Foreskin keratinocyte (primary cell): ENCODE measurements at places on chromosomes 16 and 17. TPM values are rescaled to one million over a fixed set of nuclear protein-coding genes. Genes with fewer than 3 reads are reported as not detected.

DNA sequence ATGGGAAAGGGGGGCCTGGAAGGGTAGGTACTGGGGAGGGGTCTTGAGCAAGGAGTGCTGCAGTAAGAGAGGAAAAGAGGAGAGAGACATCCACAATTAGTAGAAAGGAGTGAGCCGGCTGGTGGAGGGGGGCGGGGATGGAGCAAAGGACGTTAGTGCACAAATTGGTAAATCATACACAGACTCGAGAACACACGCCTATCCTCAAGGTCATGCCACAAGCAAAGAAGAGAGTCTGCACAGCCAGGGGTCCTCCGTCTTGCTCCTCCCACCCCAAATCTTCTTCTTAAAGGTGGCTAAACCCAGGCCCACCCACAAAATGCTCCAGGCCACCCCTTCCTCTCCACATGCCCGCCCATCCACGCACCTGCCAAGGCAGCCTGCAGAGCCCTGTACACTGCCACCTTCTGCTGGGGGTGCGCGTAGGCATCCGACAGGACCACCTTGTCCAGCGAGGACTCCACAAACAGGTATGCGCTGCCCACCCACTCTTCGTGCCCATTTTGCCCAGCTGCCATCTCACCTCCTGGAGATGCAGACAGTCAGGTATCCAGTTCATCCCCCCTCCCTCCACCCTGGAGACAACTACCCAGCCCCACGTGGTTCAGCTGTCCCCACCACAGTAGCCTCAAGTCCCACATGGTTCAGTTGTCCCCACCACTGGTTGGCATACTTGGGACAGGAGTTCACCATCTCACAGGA, 3.4 kb downstream of the TRADD start:
- DNase-seq = no peak

- no peak for DNase-seq
These were observed 63.0 kb upstream of the CLEC18A start for GRCh38 chr16:69888005-69888590.

DNA sequence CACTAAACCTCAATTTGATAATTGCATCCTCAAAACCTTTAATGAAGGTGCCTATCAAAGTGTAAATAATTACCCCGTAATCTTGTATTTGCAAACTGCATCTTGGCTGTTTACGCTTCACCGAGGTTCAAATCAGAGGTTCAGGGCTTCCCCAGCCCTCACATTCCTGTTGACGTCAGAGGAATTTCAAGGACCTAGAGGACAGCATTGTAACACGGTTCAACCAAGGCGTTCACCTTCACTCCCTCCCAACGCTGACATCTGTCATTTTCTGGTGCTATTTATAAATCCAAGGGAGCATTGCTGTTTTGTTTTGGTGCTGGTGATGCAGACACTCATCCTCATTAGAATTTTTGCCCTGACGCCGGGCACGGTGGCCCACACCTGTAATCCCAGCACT, 691.6 kb upstream of the RBFOX1 start:
- no peak for DNase-seq

GRCh38 chr17:5583426-5584382, 605 bp downstream of the NLRP1 start:
- peak; percentile 55 for DNase-seq

- DNase-seq = no peak
These were observed 5.0 kb downstream of the ENGASE start for GRCh38 chr17:79079421-79080200.

- no peak for DNase-seq
These were observed 7.8 kb upstream of the MLLT6 start for GRCh38 chr17:38697061-38697820.

- no peak for DNase-seq
These were observed 29.7 kb upstream of the CDC42EP4 start for GRCh38 chr17:73341350-73342049.

DNA sequence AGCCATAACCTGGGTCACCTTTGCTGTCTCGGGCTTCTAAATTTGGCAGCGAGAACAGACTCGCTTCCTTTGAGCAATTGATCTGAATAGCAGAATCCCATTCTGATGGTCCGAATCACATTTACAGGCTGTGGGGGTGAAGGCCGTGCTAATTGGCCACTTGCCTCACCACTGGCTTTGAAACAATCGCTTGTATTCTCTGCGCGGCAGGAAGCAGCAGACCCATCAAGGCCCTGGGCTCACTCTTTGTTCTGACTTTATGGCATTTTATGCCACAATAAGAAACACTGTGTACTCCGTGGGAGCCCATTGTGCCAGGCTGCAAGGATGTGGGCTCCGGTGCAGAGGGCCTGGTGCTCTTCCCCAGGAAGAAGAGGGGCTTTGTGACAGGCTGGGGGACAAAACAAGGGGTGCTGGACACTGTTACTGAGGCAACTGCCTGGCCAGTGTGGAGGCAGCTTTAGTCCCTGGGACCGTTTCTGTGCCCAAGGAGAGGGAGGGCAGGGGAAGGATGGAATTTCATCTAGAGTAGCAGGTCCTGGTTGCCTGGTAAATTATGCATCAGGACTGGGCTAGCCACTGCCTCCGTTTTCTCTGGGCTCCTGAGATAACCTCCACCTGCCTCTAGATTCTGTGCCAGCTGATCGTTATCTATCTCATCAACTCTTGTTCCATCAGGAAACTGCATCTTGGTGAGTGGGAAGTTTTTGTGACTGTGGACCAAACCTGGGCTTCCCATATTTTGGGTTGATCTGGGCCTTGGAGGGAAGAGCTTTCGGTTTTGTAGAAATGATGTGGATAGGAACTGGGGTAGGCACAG, 78.5 kb downstream of the MRC2 start:
- DNase-seq = no peak

- DNase-seq = no peak
These were observed 603.0 kb upstream of the CDH8 start for GRCh38 chr16:62638964-62639870.

GRCh38 chr17:78488867-78489634, 88.1 kb downstream of the DNAH17 start:
- peak; percentile 42 for DNase-seq

DNA sequence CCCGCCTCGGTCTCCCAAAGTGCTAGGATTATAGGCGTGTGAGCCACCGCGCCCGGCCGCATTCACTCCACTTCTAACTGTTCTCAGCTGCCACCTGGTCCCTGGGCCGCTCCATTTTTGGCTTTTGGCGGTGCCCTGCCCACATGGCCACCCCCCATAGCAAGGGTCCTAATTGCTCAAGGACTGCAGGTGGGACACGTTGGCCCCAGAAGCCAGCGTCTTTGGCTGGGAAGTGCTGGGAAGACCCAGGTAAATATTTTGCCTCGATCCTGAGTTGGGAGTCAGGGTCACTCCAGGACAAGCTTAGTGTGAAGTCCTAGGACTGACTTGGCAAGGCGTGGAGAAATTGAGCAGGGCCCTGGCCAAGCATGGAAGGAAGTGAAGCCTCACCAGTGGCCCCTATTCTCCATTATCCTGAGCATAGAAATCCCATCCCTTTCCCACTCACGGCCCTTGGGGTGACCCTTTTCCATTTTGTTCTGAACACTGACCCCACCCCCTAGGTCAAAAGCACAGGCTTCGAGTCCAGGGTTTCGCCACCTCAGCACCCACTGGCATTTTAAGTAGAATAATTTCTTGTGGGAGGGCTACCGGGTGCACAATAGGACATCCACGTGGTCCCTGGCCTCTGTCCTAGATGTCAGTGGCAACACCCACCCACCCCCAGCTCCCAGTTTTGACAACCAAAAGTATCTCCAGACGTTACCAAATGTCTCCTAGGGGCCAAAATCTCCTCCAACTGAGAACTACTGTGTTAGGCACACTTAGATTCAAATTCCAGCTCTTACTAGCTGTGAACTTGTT, 5.9 kb upstream of the WDR81 start:
- DNase-seq = no peak

GRCh38 chr17:63086483-63087185, 120.6 kb downstream of the TANC2 start:
- no peak for DNase-seq

GRCh38 chr16:14071576-14072271, 605 bp downstream of the MRTFB start:
- DNase-seq = peak; percentile 3

DNA sequence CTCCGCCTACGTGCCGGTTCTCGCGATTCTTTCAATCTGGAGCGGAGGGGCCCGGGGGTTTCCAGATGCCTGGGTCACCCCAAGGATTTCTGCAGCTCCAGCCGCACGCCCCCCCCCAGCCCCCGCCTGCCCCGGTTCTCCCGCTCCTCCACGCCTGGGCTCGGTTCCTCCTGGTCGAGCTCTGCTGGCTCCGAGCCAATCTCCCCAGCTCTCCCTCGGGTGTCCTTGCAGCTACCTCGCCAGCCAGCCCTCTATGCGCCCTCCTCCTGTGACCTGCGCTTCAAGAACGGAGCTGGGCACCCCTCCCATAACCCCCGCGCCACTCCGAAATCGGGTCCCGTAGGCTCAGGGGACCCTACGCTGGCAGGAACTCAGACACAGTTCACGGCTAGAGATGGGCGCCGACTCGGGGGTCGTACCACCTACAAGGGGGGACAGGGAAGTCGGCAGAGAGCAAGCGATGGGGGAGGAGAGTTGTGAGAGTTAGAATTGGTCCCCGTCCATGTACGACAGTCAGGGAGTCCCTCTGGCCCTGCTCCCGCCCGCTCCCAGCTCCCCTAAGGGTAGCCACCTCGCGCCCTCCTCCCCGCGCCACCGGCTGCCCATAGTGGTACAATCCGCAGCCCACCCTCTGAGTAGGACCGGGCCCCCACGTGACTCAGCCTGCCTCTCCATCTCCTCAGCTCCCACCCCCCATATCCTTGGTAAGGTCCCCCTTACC, 961 bp downstream of the FGF11 start:
- DNase-seq = no peak

DNA sequence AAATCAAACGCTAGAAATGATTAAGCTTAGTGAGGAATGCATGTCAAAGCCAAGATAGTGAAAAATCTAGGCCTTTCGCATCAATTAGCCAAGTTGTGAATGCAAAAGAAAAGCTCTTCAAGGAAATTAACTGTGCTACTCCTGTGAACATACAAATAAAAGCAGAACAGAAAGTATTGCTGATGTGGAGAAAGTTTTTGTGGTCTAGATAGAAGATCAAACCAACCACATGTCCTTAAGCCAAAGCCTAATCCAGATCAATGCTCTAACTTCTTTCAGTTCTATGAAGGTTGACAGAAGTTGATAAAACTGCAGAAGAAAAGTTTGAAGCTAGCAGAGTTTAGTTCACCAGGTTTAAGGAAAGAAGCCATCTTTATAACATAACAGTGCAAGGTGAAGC, 1044.6 kb downstream of the CDH11 start:
- no peak for DNase-seq

DNA sequence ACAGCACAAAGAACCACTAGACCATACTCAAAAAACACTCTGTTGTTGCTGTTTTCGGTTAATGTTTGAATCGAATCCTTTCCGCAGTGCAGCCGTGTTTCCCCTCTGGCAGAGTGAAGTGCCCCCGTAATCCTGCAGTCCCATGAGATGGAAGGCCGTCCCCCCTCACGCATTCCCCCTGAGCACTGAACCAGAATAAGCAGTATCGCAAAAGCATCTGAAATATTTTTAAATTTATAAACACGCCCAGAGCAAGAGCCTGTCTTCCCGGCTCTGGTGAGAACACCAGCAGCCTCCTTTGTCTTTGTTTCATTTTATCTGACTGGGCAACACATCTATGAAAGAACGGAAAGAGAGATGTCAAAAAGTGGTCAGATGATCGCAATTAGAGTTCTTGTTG, 121.0 kb upstream of the ADAMTS18 start:
- DNase-seq = no peak

DNA sequence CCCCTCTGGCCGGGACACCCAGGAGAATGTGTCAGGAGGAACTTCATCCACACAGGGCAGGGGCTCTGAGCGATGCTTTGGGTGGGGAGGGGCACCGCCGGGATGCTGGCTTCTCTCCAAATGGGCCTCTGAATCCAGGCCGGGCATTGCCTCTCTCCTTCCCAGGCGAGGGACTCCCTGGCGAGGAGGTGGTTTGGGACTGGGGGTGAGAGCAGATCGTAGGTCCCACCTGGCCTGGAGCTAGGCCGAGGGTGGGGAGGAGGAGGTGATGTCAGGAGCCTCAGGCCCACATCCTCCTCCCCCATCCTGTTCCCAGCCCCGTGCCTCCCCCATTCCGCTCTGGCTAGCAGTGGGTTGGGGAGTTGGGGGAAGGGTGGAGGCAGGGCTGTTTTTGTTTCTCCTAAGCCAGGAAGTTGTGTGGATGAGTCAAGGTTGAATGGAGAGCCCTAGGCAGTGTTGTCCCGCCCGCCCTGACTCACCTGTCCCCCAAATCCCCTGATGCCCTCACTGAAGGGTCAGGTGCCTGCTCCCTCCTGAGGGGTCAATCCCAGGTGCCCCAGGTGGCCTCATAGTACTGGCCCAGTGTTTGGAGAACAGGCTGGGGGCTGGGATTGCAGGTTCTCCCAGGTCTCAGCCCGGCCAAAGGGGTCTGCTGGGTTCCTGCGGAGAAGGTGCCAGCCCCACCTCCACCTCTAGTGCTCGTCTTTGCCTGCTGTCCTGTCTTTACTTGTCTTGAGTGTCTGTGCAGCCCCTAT, 2.8 kb downstream of the GRB7 start:
- peak; percentile 97 for DNase-seq

- no peak for DNase-seq
These were observed 22.2 kb upstream of the RIPOR1 start for GRCh38 chr16:67506468-67506867.

DNA sequence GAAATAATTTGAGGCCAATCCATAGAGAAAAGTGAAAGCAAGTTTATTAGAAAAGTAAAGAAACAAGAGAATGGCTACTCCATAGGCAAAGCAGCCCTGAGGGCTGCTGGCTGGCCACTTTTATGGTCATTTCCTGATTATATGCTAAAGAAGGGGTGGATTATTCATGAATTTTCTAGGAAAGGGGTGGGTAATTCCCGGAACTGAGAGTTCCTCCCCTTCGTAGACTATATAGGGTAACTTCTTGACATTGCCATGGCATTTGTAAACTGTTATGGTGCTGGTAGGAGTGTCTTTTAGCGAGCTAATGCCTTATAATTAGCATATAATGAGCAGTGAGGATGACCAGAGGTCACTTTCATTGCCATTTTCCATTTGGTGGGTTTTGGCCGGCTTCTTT, 4.4 kb downstream of the DHRS7B start:
- DNase-seq = no peak

Gene DYNLRB2
- total RNA-seq = 0.51 TPM in 1 of 2 replicates, not detected in the other

Gene CCL13
- total RNA-seq = not detected in 2 replicates

Gene KRTAP2-1
- total RNA-seq = not detected in 2 replicates

Gene PRR29
- 0.03 TPM in 1 of 2 replicates, not detected in the other for total RNA-seq

Gene ARL5C
- total RNA-seq = not detected in 2 replicates

Gene CORO1A
- total RNA-seq = 12.2 and 18.8 TPM in 2 replicates

Gene BAIAP3
- total RNA-seq = 0.07 and 0.27 TPM in 2 replicates

Gene TPPP3
- 0.07 TPM in 1 of 2 replicates, not detected in the other for total RNA-seq
